Aorta (tissue), 5 donors: ENCODE measurements at places on chromosomes 13 and 19. TPM values are rescaled to one million over a fixed set of nuclear protein-coding genes. Genes with fewer than 3 reads are reported as not detected.
A peak's percentile ranks its signal among the peaks of the same experiment; 100 is the strongest.

- DNase-seq, result no peak
These were observed 5.4 kb upstream of the CAMSAP3 start for GRCh38 chr19:7590256-7590655.

- DNase-seq, result no peak
These were observed 86.7 kb upstream of the UQCRFS1 start for GRCh38 chr19:29299416-29300380.

Gene ARHGAP33
- total RNA-seq, result 12.3 TPM

Gene TSKS
- 0.42 TPM for total RNA-seq

DNA sequence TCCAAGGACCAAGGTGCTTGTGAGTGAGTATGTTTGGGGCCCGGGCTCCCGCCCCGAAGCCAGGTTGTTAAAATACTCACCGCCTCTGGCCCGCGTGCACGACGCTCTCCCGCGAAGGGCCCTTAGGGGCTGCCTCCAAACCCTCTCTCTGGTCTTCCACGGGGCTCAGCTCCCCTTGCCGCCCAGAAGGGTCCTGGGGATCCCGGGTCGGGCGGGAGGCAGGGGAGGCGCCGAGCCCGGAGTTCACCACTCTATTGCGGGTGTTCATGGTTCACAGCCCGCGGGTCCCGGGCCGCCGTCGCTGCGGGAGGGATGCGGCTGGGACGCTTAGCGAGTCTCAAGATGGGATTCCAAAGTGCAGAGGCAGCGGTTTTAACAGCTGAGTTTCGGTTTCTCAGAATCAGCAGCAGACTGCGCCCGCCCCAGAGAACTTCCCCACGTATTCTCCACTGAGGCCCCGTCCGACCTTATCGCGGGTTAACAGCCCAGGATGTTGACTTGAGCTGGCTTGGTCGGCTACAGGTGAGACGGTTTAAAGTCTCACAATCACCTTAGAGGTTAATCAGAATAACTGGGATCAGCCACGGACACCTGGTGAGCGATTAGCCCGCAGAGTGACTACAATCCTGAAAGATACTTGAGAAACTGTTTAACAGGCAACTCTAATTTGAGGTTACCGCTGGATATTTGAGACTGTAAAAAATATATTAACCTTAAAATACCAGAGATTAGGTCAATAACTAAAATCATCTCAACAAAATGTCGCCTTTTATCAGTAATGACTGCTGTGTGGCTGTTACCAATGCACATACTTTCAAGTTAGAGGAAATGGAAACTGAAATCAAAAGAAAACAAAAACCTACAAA is at the start of gene EPSTI1:
EPSTI1 (minus strand) TSS at position 344 of the 866 bp plus-strand sequence; CDS start at position 268, 76 bp downstream.
- peak; percentile 81 for DNase-seq
